ENCODE measurements at places on chromosomes 4 and X.

DNA sequence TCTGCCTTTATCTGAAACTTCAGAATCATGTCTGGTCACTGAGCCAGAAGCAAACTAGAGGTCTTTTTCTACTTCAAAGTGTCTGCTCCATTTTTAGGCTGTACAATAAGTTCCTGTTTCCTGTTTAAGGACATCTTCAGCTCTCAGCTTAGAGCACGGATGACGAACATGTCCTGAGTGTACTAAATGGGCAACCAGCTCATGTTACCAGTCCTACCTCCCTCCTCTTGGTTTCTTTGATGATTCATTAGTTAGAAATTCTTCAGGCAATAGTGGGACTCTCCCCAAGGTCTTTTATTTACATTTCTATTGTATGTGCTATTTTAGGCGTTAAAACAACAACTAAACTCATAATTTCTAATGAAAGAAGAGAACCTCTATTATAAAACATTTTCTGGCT is 58.0 kb downstream of the ENPEP start:
- DNase-seq, result no peak

- DNase-seq, result no peak
Measured at GRCh38 chr4:87353592-87353991, 30.9 kb upstream of the HSD17B13 start.

- no peak for DNase-seq
Measured at GRCh38 chr4:10879411-10880110, 195.0 kb upstream of the CLNK start.

DNA sequence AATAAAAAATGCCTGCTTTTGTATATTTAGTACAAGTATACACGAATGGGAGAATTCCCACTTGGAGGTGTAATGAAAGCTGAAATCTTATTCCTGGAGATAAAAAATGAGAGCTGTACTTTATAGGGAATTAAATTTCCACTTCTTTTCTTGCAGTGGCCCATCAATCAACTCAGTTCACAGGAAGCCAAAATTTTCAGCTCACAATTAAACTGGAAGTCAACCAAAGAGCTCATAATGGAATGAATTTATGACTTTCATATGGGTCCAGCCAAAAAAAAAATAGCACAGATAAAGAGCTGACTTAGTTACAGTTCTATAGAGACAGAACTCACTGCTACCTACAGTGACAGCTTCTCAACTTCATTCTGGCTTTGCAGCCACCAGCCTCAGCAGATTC is 115.2 kb upstream of the TBC1D9 start:
- DNase-seq, result no peak

DNA sequence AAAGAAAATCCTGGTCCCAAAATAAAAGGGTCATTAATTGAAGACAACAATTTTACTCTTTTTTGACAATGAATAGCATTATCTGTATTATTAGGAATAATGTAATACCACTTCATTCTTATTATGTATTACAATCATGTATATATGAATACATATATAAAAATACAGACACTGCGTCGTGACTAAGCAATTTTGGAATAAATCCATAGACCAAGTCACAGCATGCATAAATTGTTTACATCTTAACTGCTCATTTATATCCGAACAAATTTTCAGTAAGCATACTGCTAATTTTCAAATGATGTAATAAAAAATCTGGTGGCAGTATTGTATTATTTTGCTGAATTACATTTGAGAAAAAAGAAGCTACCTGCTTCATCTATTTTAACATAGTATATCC is 321.6 kb upstream of the PITX2 start:
- no peak for DNase-seq

- DNase-seq, result no peak
Measured at GRCh38 chr4:169012049-169012448, 2.0 kb upstream of the CBR4 start.

GRCh38 chr4:70997546-70997945 is 4.1 kb downstream of the DCK start:
- DNase-seq, result no peak

DNA sequence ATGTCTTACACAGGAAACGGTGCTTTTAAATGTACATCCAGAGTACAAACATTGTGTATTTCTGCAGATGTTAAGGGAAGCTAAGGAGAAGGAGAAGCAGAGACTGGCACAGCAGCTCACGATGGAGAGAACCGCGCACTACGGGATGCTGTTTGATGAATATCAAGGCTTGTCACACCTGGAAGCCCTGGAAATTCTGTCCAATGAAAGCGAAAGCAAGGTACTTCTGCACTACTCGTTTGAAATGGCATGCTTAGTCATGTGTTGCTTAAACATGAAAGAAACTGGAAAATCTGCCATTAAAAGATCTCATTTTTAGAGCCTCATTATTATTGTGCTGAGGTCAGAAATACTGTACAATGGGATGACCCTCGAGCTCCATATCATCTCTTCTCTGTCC is 47.2 kb downstream of the FAM114A1 start:
- no peak for DNase-seq

GRCh38 chrX:27008486-27008885 is 454.7 kb downstream of the PPP4R3C start:
- no peak for DNase-seq

DNA sequence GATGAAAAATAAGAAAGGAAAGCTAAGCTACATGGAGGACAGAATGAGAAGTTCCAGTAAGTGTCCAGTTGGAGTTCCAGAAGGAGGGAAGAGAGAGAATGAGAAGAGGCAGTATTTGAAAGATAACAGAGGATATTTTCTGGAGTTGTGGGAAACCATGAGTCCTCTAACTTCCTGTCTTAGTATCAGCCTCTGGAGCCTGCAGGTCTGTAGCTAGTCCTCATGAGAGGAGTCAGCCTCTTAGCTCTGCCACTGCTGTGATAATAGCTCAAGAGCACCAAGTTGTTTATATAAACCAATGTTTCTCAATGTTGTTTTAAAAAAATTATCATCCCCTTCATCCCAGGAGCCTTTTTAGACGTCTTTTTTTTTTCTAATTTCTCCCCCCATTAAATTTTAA is 2.4 kb upstream of the PLAC1 start:
- no peak for DNase-seq

DNA sequence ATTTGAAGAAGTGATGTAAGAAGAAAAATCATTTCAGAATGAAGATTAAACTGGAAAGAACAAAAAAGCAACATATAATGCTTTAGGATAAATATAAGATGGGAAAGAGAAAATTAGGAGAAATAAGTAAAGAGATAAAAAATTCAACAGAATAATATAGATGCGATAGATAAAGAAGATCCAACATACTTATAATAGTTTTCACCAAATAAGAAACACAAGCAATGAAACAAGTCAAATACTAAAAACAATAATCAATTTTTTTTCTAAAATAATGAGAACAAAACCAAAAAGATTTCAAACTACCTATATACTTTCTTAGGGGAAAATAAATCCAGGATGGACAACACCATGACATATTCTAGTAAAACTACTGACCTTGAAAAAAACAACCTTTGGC is 10.1 kb upstream of the DKK2 start:
- no peak for DNase-seq

GRCh38 chr4:134533068-134533467 is 331.5 kb upstream of the PABPC4L start:
- DNase-seq, result no peak

DNA sequence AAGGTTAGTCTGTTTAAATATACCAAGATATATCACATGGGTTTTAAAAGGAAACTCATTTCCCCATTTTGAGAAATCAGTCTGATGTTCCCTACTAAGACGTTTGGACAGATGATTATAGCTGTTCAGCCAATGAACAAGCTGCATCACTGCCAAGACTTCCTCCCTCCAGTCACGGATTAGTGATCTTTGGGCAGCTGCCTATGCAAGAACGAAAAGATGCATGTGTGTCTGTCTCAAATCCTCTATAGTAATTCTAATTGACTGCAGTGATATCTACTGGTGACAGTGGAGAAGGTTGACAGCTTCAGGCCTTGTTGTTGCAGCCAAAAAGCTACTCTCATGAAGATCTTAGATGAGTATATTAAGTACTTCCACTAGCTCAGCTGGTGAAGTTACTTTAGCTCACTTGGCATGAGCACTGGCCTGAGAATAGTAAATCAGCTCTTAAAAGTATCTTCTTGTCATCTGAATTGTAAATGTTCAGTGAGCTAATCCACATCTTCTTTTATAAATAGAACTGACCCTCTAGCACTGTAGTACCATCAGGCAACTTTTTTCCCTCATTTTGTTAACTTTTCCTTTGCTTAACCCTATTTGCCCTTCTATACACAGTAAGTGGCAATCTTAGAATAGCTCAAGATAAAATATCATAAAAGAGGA is 134.5 kb upstream of the PCDH10 start:
- DNase-seq, result no peak

DNA sequence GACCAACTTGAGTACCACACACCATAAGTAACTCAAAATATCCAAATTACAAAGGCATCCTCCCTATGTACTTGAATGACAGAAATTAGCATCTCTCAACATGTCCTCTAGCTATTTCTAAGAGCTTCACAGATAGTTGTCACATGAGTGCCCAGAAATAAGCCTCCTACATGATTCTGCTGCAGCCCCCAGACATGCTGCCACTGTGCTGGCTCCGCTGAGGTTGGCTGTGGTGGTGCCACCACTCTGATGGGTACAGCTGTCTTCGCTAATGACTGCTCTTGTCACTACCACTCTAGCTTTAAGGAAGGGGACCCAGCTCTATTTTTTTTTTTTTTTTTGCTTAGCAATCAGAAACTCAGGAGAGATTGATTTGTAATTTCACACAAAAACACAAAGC is 256.0 kb downstream of the GRXCR1 start:
- DNase-seq, result no peak

DNA sequence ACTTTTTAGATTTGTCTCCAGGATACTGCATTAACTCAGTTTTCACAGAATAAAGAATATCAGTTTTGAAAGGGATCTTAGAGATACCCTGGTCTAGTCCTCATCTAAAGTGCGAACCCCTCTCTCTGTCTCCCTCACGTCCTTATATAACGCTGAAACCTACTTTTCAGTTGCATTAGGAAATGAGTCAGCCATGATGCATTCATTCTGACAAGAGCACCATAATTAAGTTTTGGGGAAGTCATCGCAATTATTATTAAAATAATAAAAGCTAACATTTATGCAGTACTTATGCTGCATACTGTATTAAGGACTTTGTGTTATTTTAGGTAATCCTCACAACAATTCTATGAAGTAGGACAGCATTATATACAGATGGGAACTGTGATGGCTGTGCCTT is 116.1 kb downstream of the REELD1 start:
- no peak for DNase-seq

DNA sequence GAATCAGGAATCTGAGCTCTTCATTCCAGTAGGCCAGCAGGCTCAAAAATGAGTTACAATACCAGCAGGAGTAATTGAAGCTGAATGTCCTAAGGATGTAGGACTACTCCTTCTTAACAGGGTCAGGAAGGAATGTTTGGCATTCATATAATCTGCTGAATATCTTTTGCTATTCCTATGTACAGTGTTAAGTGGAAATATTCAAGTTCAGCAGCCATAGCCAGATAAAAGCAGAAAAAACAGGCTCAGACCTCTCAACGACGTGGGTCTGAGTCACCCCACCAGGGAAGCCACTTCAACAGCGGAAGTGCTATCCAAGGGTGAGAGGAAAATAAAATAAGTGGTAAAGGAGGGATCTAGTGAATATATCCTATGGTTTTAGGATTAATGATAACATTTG is 577.0 kb downstream of the SPOCK3 start:
- DNase-seq, result no peak

GRCh38 chr4:168562041-168562571 is 65.3 kb downstream of the PALLD start:
- no peak for DNase-seq

- DNase-seq, result no peak
Measured at GRCh38 chr4:23847158-23847557, 42.7 kb downstream of the PPARGC1A start.

Data from right kidney (tissue), 9 donors.